GM03348 (cell line): ENCODE measurements at places on chromosomes 5 and 9.

GRCh38 chr5:152607401-152608160 is 202.5 kb upstream of the NMUR2 start:
- no peak for DNase-seq

DNA sequence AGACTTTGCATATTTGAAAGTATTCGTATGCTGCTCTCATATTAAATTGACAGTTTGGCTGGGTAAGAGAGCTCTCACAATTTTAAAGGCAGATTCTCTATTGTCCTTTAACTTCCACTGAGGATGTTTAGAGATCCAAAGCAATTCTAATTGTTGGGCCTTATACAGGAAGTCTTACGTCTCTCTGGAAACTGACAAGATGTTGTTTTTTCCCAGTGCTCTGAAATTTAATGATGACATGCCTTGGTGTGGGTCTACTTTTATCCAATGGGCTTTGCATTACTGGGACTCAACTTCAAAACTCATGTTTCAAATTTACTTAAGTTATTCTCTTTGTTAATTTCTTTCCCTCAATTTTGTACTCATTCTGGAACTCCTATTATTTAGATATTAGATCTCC is 191.5 kb downstream of the SNX18 start:
- DNase-seq, result no peak

- DNase-seq, result no peak
These were observed 157.9 kb upstream of the FBN2 start for GRCh38 chr5:128695791-128696530.

GRCh38 chr9:94713436-94714215 is 12.9 kb upstream of the AOPEP start:
- peak; percentile 57 for DNase-seq

- no peak for DNase-seq
These were observed 976.4 kb upstream of the CDH9 start for GRCh38 chr5:28014779-28015178.

DNA sequence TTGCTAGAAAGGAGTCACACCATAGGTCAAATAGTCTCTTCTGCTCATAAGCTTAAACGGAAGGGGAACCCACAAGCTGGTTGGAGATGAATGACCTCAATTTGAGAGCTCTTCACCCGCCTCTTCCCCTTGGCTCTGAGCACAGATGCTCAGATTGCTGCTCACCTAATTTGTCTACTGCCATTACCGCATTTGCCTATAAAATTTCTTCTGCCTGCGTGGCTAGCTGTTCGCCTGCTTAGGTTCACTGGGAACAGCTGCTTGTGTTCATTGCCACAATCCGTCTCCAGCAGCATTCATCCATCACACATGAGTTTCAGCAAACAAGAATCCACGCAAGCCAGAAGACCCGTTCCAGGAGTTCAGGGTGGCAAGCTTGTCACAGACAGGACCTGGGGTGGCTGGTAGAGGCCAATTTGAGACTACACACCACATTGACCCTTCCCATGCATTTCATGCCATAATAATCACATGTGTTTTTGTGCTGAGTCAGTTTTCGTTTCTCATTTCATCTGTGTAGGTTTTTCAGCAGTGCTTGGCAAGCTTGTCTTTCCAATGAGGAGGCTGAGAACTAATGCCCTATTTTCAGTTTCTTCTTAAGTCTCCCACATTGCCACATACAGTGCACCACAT is 50.2 kb upstream of the DNAH5 start:
- peak; percentile 27 for DNase-seq

DNA sequence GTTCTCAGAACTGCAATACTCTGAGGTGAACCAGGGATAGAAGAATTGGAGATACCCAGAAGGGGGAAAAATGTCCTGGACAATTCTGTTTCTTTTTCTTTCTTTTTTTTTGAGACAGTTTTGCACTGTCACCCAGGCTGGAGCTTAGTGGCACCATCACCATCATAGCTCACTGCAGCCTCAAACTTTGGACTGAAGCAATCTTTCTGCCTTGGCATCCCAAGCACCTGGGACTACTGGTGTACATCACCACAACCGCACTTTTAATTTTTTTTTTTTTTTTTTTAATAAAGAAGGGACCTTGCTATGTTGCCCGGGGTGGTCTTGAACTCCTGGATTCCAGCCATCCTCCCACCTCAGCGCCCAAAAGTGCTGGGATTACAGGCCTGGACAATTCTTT is 1.9 kb downstream of the EMB start:
- no peak for DNase-seq

GRCh38 chr5:178327931-178328711 is 95.5 kb upstream of the PHYKPL start:
- DNase-seq, result no peak

DNA sequence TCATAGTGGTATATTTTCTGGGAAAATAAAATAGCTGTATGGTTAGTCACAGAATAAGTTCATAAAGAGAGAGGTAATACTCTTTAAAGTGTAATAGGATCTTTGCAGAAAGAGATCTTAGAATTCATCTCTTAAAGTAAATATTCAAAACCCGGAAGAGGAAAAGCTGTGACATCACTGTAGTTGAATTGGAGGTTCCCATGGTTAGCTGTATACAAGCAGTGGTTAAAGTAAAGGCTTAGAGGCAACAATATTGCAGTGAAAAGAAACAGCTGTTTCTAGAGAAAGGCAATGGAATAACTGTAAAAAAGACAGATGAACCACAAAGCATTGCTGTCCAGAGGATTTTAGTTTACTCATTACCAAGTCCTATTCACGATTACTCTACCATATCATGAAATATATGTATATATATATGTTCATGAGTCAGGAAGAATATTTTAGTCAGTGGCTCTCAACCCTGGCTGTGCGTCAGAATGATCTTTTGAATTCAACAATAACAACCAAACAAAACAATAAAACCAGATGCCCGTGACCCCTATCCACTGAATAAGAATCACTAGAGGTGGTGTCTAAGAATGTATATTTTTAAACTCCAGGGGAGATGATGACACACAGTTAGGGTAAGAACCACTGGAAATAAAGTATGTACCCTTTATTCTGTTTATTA is 4.7 kb downstream of the ERCC6L2 start:
- no peak for DNase-seq
